NCI-H1417 (cell line): ENCODE measurements at places on chromosomes 6 and 20.

GRCh38 chr6:41921712-41921998, 356 bp downstream of the BYSL start:
- DNase-seq = no peak

- DNase-seq = no peak
Observed at GRCh38 chr6:83114164-83114563, 46.7 kb downstream of the DOP1A start.

DNA sequence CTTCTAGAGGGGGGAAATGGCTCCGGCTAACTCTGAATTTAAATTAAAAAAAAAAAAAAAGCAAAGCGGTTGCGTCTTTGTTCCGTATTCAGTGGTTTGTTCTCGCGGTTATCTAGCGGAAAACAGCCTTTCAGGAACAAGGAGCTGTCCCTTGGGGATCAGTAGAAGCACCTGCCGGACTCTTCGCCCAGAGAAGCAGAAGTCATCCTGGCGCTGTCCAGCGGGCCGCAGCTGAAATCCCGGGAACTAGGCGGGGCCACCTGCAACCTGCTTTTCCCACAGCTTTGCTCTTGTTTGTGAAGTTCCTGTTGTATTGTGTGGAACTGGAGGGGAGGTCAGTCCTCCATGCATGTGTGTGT, 43.9 kb upstream of the GJE1 start:
- DNase-seq = peak; percentile 72

DNA sequence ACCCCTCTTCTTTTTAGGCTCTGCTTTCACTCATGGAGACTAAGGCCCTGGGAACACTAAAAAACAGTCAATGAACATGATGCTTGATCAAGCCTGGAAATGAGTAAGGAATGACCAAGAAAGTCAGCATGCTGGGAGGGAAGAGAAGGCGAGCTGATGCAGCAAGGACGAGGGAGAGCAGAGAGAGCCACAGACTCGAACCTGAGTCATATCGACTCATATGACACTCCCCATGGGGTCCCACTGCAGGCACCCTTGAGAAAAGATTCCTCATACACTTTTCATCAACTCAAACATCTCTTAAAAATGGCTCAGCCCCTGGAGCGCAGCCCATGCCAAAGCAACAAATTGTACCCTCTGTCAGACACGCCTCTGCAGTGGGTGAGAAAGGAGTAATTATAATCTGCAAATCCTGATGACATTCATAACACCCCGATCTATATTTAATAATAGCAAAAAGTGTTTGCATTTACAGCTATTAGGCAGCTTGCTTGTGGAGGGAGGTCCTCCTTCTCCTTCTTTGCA, 127.2 kb downstream of the F13A1 start:
- no peak for DNase-seq

DNA sequence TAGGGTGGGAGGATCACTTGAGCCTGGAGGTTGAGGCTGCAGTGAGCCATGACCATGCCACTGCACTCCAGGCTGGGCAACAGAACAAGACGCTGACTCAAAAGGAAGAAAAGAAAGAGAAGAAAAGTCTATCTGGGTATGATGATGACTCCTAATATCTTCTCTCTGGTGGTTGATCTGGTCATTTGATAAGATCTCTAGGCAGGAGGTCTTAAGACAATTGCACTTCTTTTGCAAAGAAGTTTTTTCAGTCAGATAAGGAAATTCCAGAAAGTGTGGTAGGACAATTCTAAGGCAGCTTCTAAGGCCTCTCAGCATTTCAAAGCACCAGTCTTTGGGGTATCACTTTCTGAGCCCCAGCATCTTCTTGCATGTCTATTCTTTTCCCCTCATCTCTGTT, 7.7 kb upstream of the AIF1 start:
- no peak for DNase-seq

DNA sequence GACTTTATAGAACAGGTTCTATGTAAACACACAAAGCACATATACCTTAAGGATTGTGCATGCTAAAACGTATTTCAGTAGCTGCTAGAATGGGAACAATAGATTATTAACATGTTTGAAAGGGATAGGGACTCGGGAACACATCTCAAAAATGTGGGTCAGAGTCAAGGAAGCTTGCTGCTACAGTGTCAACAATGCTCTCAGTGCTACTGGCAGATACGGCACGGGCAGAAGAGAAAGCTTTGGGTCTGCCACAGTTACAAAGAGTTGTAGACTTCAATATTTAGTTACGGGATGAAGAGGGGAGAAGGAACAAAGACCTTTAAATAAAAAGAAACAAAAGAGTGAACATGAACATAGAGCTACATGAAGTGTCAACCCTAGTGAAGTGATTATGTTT, 170.5 kb downstream of the BACH2 start:
- DNase-seq = no peak

DNA sequence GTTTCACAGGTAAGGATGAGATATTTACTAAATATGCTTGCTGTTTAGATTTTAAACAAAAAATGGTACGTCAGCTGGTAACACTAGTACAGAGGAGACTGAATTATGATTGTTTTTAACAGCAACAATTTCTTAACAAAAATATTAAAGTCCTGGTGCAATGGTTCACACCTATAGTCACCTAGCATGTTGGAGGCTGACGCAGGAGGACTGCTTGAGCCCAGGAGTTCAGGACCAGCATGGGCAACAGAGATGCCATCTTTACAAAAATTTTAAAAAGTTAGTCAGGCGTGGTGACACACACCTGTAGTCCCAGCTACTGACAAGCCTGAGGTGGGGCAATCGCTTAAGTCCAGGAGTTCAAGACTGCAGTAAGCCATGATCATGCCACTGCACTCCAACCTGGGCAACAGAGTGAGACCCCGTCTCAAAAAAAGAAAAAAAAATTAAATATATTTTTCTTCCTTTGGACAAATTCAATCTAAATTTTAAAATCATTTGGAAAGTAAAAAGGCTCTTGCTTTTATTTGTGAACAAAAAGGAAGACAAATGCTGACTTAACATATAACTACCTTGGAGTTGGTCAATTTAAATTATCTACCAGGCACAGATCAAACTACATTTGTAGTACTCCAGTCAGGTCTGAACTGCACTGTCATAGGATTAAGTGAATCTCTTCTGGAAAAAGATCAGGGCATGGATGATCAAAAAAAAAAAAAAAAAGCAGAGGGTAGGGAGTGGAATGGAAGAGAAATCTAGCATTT, 38.2 kb upstream of the RUNX2 start:
- no peak for DNase-seq

- no peak for DNase-seq
Observed at GRCh38 chr20:50056951-50057713, 55.8 kb downstream of the UBE2V1 start.

GRCh38 chr6:141667580-141668309, 465.0 kb upstream of the GJE1 start:
- no peak for DNase-seq

DNA sequence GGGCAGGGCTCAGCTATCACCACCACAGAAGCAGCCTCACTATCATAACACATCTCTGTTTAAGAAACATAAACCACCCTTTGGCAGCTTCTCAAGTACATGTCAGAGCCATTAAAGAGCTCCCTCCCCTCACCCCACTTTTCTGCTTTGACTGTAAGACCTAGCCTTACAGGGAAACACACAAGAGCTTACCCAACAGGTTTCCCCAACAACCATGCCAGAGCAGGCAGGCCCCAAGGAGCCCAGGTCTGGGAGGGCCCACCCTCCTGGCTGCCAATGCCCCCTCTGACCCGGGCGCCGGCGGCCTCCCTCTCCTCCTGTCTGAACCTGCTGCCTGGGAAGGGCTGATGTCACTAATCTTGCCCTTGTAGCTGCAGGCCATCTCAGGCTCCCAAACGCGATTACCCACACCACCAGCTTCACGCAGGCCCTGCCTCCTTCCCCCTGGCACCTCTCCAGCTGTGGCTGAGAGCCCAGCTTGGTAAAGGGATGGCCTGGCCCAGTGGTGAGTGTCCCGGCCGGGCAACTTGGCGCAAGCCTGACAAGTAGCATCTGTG, 402.0 kb downstream of the MAFB start:
- no peak for DNase-seq

- no peak for DNase-seq
Observed at GRCh38 chr6:17103715-17104114, 1.9 kb downstream of the STMND1 start.

GRCh38 chr6:10800810-10801209, 37.5 kb downstream of the MAK start:
- DNase-seq = peak; percentile 59

DNA sequence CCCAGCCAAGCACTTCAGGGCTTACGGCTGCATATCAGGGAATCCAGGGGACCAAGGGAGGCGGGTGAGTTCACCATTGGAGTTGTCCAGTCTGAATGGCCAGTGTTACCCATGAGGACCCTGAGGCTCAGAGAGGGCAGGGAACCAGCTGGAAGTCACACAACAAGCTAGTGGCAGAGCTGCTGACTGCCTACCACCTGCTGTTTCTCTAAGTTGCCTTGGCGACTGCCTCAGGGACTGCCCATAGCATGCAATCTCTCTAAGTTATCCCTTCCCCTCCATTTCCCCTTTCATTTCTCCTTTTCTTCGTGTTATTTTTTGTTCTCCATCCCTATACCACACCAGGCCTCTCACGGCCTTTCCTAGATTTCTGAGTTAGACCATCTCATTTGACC, 71.8 kb upstream of the SIRPA start:
- DNase-seq = no peak

GRCh38 chr6:43997345-43997677, 129.9 kb downstream of the MRPL14 start:
- DNase-seq = no peak

- no peak for DNase-seq
Observed at GRCh38 chr6:168113226-168113625, 34.2 kb upstream of the FRMD1 start.

DNA sequence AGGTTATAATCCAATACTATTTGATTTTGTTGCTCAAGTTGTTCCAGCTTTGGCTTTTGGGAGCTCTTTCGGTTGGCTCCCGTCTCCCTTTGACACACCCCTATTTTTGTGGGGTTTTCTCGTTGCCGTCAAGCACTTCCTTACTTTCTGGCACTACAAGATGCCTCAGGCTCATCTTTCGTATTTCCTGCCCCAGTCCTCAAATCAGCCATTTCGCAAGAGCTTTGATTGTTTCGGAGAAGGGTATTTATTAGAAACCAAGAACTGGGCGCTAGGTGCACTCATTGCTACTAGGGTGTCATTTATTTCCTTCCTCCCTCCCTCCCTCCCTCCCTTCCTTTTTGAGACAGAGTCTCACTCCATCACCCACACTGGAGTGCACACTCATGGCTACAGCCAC, 13.3 kb upstream of the SOX12 start:
- no peak for DNase-seq

- DNase-seq = no peak
Observed at GRCh38 chr6:84601366-84601765, 163.0 kb downstream of the TBX18 start.

GRCh38 chr6:163516908-163517307, 102.4 kb downstream of the QKI start:
- DNase-seq = no peak
